Right ventricle myocardium inferior (tissue), 1 donor: ENCODE measurements at places on chromosomes 3 and 15.

GRCh38 chr3:190286014-190286413 is 36.2 kb downstream of the CLDN1 start:
- DNase-seq, result no peak

DNA sequence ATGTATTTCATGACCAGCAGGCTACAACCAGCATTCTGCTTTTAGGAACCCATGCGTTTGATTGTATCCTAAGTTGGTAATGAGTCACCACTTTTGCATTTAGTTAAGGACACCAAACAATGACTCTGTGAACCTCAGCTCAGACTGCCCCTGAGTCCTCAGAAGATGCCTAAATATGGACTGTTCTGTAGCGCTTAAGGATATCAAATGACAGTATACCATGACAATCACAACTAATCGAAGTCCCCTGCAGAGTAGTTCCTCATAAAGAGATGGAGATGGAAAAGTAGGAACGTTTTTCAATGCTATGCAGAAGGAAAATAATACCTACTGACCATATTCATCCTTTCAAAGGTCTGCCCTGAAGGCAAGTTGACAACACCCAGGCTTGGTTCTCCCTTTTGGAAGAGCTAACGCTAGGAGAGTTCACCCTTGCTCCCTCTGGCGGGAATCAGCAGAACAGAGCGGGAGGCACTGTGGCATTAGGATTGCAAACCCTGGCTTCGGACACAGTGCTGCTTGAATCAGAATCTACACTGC is 508.6 kb downstream of the FHIT start:
- no peak for DNase-seq

DNA sequence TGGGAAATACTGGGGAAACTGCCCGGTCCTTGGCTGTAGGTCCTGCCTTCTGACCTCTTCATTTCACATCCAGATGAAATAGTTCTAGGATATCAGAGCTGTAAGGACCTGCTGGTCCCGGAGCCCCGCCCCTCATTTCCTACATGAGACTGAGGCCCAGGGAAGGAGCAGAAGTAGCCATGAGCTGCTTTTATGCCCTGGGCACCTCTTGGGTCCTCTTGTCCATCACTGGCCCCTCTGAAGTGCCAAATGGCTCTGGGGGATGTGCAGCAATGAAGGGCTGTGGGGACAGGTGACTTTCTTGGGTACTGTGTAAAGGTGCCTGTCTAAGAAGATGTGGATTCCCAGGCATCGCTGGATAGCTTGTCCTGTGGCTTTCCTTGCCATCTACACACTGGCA is 40.3 kb upstream of the ESYT3 start:
- DNase-seq, result no peak

DNA sequence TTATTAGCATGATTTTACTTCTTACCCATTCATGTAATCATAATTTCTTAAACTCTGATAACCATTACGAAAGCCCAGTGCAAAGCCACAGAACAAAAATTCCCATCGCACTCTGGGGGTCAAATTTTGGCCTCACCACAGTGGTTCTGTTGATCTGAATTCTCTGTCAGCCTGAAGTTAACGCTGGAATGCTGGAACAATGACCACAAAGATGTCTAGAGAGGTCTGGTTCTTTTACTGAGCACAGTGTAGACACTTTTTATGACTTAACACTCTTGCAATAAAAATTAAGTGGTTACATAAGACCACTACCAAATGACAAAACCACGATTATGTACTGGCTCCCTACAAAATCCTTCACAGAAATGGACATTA is 94.7 kb downstream of the PDZRN3 start:
- no peak for DNase-seq

GRCh38 chr15:84727429-84727828 is 11.5 kb upstream of the SEC11A start:
- no peak for DNase-seq
